ENCODE measurements at places on chromosomes 4 and X.

GRCh38 chr4:80096175-80096850, 23.3 kb upstream of the ANTXR2 start:
- no peak for DNase-seq

- no peak for DNase-seq
Observed at GRCh38 chr4:106238820-106239420, 77.1 kb downstream of the TBCK start.

DNA sequence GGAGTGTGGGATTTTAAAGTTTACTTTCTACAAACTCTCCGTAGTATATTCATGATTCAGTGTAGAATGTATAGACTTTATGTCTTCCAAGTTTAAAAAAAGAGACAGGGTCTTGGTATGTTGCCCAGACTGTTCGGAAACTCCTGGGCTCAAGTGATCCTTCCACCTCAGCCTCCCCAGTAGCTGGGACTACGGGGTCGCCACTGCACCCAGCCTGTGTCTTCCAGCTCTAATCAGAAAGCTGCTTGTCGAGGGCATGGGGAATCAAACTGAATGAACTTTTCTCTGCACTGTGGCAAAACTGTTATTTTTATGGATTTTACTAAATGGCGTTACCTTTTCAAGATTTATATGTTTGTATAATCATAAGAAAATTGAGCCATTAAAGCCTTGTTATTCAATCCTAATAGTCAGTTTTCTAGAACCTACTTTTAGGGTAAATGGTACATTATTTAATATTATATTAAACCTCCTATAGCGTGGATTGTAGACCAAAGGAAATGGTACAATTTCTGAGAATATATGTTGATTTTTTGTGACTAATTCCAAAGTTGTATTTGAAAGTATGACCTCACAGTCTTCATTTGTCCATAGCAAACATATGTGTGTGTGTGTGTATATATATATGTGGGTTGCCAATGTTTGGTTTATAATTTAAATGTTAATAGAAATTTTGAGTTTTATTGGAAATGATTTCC, 1.1 kb downstream of the BLOC1S4 start:
- no peak for DNase-seq

- no peak for DNase-seq
Observed at GRCh38 chr4:73690051-73690738, 50.2 kb upstream of the CXCL8 start.

DNA sequence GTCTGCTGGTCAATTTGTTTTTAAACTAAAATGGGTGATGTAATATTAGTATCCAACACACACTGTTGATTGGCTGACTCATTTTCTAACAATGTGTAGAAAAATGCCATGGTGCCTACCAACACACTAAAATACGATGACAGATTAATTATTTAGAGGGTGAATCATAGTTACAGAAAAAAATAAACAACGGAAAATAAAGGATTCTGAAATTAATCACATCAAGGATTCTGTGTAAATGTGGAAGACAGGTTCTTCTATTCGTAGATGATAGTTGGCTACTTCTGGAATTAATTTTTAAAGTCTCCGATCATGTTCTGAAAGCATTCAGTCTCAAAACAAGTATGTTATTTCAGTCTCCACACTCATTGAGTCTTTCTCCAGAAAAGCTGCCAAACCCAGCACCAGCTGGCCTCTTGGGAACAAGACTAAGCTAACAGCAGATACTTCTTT, 8.2 kb upstream of the IQCM start:
- DNase-seq, result no peak
